Activated CD8-positive, alpha-beta T cell treated with anti-CD3 and anti-CD28 coated beads for 36 hours (primary cell): ENCODE measurements at places on chromosomes 4 and X. TPM values are rescaled to one million over a fixed set of nuclear protein-coding genes. Genes with fewer than 3 reads are reported as not detected.

- H3K4me3 ChIP-seq, result no peak overlapping the region
- H3K27ac ChIP-seq, result no peak overlapping the region
- H3K36me3 ChIP-seq, result no peaks in the 10 kb centered on the region
- no peak for DNase-seq
- H3K27me3 ChIP-seq, result peaks cover 8% of the 10 kb centered on the region
These were observed 162.0 kb downstream of the SNCA start for GRCh38 chr4:89674876-89675459.

DNA sequence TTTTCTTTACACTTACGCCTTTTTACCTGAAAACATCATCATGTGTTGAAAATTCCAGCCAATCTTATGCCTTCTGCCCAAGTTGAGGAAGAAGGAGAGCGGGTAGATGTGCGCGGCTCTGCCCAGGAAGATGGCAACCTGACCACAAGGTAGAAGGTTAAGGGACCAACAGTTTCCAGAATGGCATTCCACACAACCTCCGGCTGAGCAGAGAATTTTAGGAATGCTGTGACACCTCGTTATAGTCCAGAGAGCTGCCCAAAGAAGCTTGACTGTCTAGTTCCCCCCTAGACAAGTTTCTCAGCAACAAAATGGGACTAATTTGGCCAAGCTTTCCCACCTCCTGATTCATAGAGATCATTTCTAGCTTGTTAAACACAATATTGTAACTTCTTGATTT, 75.1 kb downstream of the CHST7 start:
- peaks cover 5% of the 10 kb centered on the region for H3K36me3 ChIP-seq
- no peaks in the 10 kb centered on the region for H3K27me3 ChIP-seq
- no peak overlapping the region for H3K4me3 ChIP-seq
- no peak overlapping the region for H3K27ac ChIP-seq
- H3K4me1 ChIP-seq, result no peaks in the 10 kb centered on the region

GRCh38 chr4:140947506-140947905, 185.8 kb downstream of the RNF150 start:
- DNase-seq, result no peak
- H3K27ac ChIP-seq, result no peak overlapping the region
- H3K4me3 ChIP-seq, result no peak overlapping the region
- no peaks in the 10 kb centered on the region for H3K36me3 ChIP-seq

DNA sequence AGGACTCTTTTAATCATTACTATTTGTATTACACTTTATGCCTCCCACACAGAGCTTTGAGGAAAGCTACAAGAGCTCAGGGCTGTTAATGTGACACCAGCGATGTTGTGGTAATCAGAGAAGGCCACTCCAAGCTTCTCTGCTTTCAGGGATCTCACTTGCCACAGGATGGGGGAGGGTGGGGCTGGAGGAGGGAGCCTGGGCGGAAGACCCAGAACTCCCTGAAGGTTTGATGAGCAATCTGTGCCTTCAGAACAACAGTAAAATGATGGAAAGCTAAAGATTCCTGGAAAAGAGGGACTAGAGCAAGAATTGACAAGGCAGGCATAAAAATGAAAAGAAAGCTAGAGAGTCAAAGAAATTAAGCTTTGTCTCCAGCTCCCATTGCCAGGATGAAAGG, 75.6 kb downstream of the MAML3 start:
- H3K27ac ChIP-seq, result no peak overlapping the region
- H3K4me3 ChIP-seq, result no peak overlapping the region
- H3K4me1 ChIP-seq, result peaks cover 41% of the 10 kb centered on the region
- no peak for DNase-seq
- H3K27me3 ChIP-seq, result peaks cover 22% of the 10 kb centered on the region
- H3K36me3 ChIP-seq, result no peaks in the 10 kb centered on the region

GRCh38 chrX:149937871-149938426, 342 bp downstream of the EOLA2 start:
- H3K4me3 ChIP-seq, result peak overlapping the region; percentile 81
- peak overlapping the region; percentile 97 for H3K27ac ChIP-seq
- H3K27me3 ChIP-seq, result no peaks in the 10 kb centered on the region
- peaks cover 2% of the 10 kb centered on the region for H3K36me3 ChIP-seq
- peak; percentile 33 for DNase-seq
- H3K4me1 ChIP-seq, result no peaks in the 10 kb centered on the region

- no peaks in the 10 kb centered on the region for H3K4me1 ChIP-seq
- no peaks in the 10 kb centered on the region for H3K36me3 ChIP-seq
- H3K27ac ChIP-seq, result no peak overlapping the region
- no peak overlapping the region for H3K4me3 ChIP-seq
- DNase-seq, result no peak
- peaks cover 19% of the 10 kb centered on the region for H3K27me3 ChIP-seq
These were observed 2.2 kb downstream of the GPR78 start for GRCh38 chr4:8582436-8582835.

The ATP2B3 gene
- not detected for total RNA-seq

The RHOXF1 gene
- total RNA-seq, result not detected

The DKK2 gene
- not detected for total RNA-seq

The ZCCHC12 gene
- total RNA-seq, result not detected
